ENCODE measurements at places on chromosomes 6 and 20.

DNA sequence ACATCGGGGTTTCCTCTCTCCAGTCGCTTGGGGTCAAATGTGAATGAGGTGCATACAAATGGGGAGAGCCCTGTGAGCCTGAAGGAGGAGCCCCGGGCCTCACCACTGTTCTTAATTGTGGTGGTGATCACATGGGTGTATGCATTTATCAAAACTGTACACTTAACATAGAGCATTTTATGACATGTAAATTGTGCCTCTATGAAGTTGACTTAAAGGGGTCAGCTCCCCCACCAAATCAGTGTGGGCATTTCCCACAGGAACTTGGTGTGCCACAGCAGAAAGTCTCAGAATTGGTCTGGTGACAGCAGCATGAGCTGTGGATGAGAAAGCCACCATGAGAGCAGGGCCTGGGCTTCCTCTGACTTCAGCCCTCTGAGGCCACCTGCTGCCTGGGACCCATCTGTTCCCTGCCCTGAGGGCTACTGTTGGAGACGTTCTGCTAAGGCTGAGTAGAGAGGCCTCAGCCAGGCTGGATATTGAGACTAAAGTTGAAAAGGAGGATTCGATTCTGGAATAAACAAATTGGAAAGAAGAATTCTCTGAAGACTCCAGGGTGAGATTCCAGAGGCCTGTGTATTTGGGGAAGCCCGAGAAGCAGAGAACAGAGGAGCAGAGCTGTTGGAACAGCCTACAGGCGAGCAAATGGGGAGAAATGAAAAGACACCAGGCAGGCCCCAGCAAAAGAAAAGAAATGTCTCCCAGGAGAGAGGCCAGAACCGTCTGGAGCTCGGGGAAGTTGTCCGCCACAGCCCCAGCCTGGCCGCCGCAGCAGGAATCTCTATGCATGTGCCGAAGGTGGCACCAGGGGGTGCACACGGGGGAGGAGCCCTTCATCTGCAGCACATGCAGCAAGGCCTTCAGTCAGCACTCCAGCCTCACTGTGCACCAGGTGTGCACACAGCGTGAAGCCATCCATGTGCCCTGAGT is 37.6 kb upstream of the XRN2 start:
- no peak for DNase-seq

DNA sequence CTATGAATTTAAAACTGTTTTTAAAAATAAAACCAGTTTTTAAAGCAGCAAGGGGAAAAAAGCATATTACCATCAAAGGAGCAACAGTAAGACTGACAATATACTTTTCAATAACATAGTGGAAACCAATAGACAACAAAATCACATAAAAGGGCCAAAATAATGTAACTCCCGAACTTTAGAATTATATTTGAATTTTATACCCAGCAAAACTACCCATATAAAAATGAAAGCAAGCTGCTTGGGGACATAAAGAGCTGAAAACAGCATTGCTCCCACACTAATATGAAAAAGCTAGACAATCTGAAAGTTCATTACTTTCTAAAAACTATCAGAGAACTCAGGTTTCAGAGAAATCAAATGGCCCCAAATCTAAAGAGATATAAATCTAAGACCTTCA is 199.4 kb upstream of the ARID1B start:
- DNase-seq = no peak

GRCh38 chr20:33685328-33686099 is 671 bp downstream of the E2F1 start:
- DNase-seq = peak; percentile 58

DNA sequence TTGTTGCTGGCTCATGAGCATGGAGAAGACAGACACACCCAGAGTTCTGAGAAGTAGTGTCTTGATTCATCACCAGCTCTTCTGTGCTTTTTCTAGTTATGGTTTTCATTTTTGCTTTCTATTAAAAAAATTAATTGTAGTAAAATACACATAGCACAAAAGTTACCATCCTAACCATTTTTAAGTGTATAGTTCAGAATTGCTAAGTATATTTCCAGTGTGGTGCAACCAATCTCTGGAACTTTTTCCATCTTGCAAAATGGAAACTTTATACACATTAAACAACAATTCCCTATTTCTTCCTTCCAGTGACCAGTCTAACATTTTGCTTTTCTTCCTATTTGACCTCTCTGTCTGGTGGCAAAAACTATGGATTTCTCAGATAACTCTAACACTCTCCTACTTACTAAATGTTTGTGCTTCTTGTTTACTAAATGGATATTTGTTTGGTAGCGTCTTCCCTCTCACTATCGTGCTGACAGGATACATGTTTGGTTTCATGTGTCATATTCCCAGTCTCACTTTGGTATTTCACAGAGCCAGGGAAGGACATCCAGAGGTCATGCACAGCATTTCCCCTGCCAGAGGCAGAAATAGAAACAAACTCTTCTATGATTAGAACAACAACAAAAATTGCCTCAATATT is 40.6 kb downstream of the TXLNB start:
- no peak for DNase-seq

DNA sequence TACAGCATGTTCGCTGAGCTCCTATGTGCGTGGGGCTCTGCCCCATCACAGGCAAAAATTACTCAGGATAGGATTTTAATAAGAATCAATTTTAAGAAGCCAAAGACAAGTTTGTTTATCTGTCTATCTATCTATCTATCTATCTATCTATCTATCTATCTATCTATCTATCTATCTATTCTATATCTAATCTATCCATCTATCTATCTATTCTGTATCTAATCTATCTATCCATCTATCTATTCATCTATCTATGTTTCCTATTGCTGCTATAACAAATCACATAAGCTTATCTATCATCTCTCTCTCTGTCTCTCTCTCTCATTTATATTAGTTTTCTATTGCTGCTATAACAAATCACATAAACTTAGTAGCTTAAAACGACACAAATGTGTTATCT is 1.7 kb downstream of the ARHGAP40 start:
- no peak for DNase-seq

GRCh38 chr6:41239467-41240159 is 11.5 kb downstream of the TREML4 start:
- DNase-seq = no peak

DNA sequence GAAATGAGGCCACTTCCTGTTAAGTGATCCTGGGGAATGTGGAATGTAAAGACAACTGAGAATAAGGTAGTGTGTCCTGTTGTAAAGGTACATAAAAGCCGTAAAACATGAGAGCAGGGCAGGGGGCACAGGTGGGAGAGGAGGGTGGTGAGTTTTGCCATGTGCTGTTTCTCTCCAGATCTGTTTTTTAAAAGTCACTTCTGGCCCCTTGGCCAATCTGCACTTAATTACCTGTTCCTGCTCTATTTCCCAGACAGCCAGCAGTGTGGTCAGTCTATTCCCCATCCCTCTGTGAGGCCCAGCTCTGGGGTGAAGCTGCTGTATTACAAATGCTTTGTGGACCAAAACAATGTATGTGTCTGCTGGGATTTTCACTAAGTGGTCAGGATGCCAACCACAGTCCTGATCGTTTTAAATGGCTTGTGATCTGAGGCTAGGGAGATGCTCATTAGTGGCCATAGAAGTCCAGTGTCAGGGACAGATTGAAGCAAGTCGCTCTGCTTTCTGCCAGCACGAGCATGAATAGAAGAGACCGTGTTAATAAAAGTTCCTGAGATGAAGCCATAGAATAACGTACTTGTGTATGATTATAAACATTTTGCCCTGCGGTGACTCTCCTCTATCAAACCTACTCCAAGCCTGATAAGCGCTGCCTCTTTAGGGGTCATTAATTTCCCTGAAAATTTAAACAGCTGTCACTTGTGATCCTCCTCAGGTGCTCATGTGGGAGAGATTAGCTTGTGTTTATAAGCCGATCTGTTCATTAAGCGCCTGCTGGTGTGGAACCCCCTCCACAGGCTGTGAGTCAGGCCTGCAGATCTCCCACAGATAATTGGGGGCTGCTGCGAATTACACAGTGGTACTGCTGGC is 111.8 kb upstream of the CENPW start:
- no peak for DNase-seq

GRCh38 chr20:22315771-22316170 is 268.6 kb downstream of the FOXA2 start:
- no peak for DNase-seq

GRCh38 chr20:34713194-34713943 is 9.2 kb downstream of the TP53INP2 start:
- peak; percentile 37 for DNase-seq

DNA sequence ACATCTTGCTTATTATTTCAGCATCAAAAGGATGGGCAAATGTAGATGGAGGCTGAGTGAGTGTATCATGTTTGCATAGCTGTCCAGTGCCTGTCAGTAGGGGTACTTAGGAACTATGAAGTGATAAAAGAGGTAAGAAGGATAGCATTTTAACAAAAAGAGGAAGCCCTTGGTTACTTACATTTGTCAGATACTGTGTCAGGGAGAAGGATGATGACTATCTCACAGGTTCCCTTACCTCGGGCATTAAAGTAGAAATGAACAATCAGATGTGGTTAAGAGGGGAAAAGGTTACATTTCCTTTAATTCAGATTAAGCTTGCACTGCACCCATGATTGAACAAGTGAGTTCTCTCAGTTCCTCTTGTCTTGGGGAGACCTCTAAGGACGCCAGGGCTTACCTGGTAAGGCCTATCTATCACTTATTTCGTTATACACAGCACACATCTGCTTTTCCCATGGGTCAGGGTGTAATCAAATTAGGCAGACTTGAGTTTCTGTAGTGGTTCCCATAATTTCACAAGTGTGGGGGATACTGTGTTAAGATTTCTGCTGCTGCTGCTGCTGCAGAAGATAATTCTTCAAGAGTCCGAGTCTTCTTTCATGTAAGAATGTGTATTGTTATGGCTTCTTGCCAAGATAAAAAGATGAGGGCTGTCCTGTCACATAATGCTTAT is 4.5 kb downstream of the FOXO3 start:
- peak; percentile 19 for DNase-seq

DNA sequence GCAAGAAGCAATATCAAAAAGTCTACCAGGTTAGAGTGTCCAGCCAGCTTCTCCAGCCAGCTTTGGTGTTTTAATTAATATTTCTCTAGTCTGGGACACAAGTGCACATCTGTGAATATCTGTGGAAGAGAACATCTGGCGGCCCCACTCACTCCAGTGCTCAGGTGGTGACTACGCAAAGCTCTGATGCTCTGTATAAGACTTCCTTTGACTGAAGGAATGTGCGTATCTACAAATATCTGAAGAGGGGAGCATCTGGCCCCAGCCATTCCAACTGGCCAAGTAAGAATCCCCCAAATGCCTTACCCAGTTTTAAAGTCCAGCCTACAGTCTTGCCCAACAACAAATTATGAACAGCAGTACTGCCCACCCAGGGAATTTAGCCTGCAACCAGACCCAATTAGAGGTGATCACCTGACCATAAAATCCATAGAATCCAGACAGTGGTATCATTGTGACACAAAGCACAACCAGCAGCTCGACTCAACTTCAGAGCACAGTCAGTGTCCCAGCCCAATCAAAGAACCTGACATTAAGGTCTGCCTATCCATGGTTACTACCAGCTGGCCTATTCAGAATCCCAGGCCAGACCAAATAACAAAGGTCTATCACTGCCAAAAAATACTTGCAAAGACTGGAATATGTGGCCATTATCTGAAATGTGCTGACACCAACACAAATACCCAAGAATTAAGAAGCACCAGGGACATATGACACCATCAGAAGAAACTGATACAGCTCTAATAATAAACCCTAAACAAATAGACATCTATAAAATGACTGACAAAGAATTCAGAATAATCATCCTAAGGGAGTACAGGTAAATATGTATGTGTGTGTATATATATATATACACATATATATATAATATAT is 76.1 kb upstream of the MANEA start:
- no peak for DNase-seq

- no peak for DNase-seq
Measured at GRCh38 chr6:98634569-98634968, 199.8 kb upstream of the POU3F2 start.

- no peak for DNase-seq
Measured at GRCh38 chr20:51484141-51484815, 58.2 kb downstream of the NFATC2 start.

GRCh38 chr6:132021552-132022375 is 70.6 kb upstream of the CCN2 start:
- DNase-seq = no peak

DNA sequence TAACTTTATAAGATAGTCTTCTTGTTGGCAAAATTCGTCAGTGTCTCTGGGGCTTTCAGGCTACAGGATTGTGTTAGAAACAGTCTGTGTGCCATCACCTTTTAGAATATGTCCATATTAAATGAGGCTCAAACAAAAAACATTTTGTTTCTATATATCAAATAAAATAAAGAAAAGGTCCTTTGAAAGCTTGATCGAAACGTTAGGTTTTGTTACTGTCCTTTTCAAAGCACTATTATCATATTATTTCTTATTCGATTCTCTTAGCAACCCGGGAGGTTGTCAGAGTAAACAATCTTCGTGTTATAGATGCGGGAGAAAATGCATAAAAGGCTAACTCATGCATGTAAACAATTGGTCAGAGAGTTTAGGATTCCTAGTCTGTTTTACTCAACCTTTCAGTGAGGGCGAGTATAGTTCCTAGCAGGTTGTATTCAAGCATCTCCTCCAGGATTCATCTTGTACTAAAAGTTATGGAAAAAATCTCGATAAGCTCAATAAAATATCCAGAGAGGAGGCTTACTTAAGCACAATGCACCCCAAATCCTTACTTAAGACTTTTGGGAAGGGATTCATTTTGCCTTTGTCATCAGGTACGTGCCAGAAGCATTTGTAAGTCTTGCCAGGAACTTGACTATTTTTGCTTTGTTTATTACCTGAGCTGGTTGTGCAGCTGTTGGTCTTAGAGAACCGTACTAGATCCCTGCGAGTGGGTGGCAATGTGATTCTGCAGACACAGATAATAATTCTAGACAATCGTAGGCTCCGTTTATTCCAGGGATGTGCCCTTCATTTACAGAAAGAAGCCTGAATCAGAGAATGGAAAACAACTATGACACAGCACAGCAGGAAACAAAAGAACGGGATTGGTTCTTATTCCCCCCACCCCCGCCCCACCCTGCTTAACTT is 159.6 kb upstream of the ZNF217 start:
- no peak for DNase-seq

GRCh38 chr6:53686355-53686940 is 20.9 kb upstream of the KLHL31 start:
- no peak for DNase-seq

GRCh38 chr20:17570347-17571152 is 675 bp downstream of the DSTN start:
- DNase-seq = peak; percentile 10

DNA sequence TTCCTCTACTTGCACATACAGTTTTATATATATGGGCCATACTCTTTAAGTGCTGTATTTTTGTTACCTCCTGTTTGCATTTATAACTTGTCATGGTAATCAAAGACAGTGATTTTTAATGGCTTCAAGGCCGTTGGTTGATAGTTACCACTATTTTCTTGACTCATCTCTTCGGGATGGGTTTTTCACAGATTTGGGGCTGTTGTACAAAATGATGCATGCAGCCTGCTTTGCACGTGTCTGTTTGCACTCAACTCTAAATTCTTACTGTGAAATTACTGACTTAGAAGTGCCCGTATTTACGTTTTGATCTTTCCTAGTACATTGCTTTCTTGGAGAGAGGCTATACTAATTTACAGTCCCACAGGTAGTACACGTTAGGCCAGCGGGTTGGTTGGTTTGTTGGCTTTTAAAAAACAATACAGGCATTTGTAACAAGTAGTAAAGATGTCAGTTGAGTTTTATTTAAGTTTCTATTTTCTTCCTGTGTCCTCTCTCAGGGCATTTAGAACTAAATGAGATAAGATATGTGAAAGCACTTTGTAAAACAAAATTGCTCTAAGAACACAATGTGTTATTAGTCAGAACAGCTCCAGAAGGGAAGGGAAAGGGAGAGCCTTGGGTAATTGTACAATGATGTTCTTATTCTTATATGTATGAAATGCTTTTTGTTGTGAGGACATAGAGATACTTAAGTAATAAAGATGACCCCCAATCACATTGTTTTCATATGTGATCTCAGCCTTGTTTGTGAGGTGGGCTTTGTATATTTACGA is 11.7 kb downstream of the JARID2 start:
- DNase-seq = no peak
